ENCODE measurements at places on chromosomes 2 and 18. TPM values are rescaled to one million over a fixed set of nuclear protein-coding genes. Genes with fewer than 3 reads are reported as not detected.

LINC00305 gene
- polyA plus RNA-seq = 3.3 TPM

CD8B2 gene
- 0.05 TPM for polyA plus RNA-seq

ZBTB7C gene
- polyA plus RNA-seq = 12.3 TPM

FAHD2A gene
- polyA plus RNA-seq = 33.6 TPM

TRIM43 gene
- polyA plus RNA-seq = 1.00 TPM

HMSD gene
- polyA plus RNA-seq = 1.1 TPM

ANKRD36 gene
- polyA plus RNA-seq = 28.4 TPM

C2orf80 gene
- polyA plus RNA-seq = 0.23 TPM

RMND5A gene
- polyA plus RNA-seq = 57.7 TPM

CIAO1 gene
- polyA plus RNA-seq = 70.7 TPM

SLC4A3 gene
- 6.2 TPM for polyA plus RNA-seq

PROM2 gene
- 28.8 TPM for polyA plus RNA-seq

C2orf76 gene
- 25.6 TPM for polyA plus RNA-seq

SLC39A6 gene
- 76.0 TPM for polyA plus RNA-seq

SLC19A3 gene
- 15.8 TPM for polyA plus RNA-seq

SLC5A7 gene
- 0.80 TPM for polyA plus RNA-seq

HOXD9 gene
- polyA plus RNA-seq = 74.3 TPM

ACKR3 gene
- 56.2 TPM for polyA plus RNA-seq

RNU2-63P gene
- polyA plus RNA-seq = not detected

FEZ2 gene
- 68.6 TPM for polyA plus RNA-seq

NOL4 gene
- polyA plus RNA-seq = 2.5 TPM

TUBB8B gene
- polyA plus RNA-seq = 0.86 TPM

C1QL2 gene
- not detected for polyA plus RNA-seq

AMER3 gene
- polyA plus RNA-seq = 0.03 TPM

SH2D6 gene
- 1.2 TPM for polyA plus RNA-seq

CNDP1 gene
- polyA plus RNA-seq = 1.2 TPM

MARCHF4 gene
- polyA plus RNA-seq = 0.06 TPM

MOGAT1 gene
- 0.24 TPM for polyA plus RNA-seq

NEU2 gene
- not detected for polyA plus RNA-seq

MAP3K19 gene
- 0.14 TPM for polyA plus RNA-seq

PLEKHH2 gene
- 25.3 TPM for polyA plus RNA-seq

DOK6 gene
- polyA plus RNA-seq = 17.1 TPM

TEKT4 gene
- polyA plus RNA-seq = not detected

NEU4 gene
- polyA plus RNA-seq = 0.56 TPM

TWIST2 gene
- 4.3 TPM for polyA plus RNA-seq

CACNB4 gene
- 16.7 TPM for polyA plus RNA-seq

CD8A gene
- 0.25 TPM for polyA plus RNA-seq

All from renal cortex interstitium (tissue), 15 donors.